Inflammatory macrophage treated with lipopolysaccharide for 4 hours (primary cell): ENCODE measurements at places on chromosomes 4 and X.

DNA sequence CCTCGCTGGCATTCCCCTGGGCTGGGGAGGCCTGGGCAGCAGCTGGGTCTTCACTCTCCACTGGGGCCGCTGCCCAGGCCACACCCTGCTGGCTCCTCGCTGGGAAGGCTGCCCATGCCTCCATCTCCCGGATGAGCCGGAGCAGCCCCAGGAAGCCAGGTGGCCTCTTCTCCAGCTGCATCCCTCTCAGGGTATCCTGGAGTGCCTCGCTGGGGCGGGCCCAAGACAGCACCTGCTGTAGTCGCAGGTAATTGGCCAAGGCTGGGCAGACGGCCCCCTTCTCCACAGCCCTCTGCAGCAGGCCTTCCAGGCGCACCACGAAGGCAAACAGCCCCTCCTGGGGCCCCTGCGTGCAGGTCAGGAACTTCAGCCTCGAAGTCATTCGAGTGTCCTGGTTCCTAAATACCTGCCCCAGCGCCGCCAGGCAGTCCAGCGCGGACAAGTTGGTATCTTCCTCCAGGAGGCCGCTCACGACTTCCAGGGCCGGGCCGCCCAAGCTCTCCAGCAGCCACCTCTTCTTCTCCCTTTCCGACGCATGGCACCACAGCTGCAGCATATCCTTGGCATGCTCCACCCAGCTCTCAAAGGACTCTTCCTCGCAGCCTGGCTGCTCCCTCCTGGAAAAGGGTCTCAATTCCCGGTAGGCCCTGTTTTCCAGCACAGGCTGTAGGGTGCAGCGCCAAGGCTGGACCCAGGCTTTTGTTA, 3.7 kb downstream of the PNMA6E start:
- no peak for DNase-seq

DNA sequence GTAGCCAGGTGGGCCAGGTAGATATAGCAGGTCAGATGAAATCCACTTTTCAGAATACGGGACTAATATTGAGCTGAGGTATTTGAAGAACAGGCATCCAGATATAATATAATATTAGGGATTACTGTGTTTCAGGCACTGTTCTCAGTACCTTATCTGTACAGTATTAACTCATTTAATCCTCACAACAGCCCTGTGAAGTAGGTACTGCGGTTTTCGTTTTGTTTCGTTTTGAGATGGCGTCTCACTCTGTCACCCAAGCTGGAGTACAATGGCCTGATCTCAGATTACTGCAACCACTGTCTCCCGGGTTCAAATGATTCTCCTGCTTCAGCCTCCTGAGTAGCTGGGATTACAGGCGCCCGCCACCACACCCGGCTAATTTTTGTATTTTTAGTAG, 129.6 kb downstream of the IL1RAPL2 start:
- no peak for DNase-seq

DNA sequence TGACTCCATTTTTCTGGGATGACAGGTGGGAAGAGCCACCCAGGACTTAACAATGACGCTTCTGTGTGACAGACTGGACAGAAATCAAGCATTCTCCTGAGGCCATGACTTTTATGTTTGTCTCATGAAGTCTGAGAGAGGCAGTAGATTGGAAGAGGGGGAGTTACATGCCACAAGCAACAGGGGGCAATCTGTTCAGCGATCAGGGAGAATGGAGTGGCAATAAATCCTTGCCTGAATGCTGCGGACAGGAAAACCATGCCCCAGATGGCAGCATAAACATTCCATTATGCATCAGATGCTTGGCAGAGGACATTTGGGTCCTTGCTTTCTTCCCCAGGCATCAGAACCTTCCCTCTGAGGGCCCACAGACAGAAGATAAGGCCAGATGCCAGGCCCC, 312.4 kb upstream of the DIPK2B start:
- no peak for DNase-seq

GRCh38 chr4:17332478-17332877, 179.4 kb downstream of the QDPR start:
- no peak for DNase-seq

GRCh38 chrX:28981952-28982351, 394.7 kb downstream of the IL1RAPL1 start:
- no peak for DNase-seq

- DNase-seq: no peak
Observed at GRCh38 chrX:150455215-150455608, 92.1 kb downstream of the MAMLD1 start.
